Endothelial cell of umbilical vein (primary cell): ENCODE measurements at places on chromosomes 2 and 18.

DNA sequence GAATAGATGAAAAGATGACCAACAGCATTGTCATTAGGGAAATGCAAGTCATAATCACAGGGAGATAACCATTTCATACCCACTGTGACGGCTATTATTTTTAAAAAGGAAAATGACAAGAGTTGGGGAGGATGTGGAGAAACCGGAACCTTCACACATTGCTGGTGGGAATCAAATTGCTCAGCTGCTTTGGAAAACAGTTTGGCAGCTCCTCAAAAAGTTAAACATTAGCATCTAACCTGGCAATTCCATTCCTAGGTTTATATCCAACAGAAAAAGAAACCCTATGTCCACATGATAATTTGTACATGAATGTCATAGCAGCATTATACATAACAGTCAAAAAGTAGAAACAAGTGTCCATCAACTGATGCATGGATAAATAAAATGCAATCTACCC is 58.2 kb downstream of the KCNG3 start:
- no peak for DNase-seq

GRCh38 chr2:239307221-239307569 is 93.6 kb downstream of the HDAC4 start:
- no peak for DNase-seq

DNA sequence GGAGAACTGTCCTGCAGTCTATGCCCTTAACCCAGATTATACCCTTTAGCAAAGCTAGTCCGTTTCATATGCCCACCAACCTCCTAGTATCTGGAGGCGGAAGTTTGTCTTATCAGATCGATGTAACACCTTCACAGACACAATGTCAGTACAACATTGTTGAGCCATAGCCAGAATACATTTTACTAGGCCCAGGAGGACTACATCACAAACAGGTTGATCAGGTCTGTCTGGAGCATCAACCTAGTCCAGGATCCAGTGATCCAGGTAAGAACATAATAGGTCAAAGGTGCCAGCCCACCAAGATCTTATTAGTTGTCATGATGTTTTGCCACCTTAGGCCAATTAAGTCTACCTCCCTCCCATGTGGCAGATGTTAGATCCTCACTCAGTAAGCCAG is 2.0 kb upstream of the TPRKB start:
- DNase-seq, result no peak

DNA sequence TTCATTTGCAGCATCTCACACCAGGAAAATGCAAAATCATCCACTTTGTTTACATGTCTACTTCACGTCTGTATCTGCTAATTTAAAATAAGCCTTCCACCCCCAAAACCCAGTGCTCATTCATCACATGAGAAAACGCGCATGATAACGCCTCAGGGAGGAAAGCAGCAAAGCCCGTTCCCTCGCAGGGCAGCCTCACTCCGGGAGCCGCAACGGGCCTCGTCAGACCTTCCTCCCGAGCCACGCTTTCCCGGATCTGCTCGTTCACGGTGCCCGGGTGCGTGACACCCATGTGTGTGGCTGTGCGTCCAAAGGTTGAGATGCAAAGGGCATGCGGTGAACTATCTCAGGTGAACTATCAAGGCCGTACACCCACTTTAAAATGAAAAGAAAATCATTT is 59.8 kb downstream of the NDUFA10 start:
- DNase-seq, result no peak

- DNase-seq, result peak; percentile 73
Measured at GRCh38 chr18:34767601-34768027, 57.5 kb downstream of the DTNA start.

- peak; percentile 18 for DNase-seq
Measured at GRCh38 chr18:8354304-8354703, 254.9 kb upstream of the RAB12 start.

- no peak for DNase-seq
Measured at GRCh38 chr2:216949700-216950413, 90.0 kb upstream of the TNP1 start.

DNA sequence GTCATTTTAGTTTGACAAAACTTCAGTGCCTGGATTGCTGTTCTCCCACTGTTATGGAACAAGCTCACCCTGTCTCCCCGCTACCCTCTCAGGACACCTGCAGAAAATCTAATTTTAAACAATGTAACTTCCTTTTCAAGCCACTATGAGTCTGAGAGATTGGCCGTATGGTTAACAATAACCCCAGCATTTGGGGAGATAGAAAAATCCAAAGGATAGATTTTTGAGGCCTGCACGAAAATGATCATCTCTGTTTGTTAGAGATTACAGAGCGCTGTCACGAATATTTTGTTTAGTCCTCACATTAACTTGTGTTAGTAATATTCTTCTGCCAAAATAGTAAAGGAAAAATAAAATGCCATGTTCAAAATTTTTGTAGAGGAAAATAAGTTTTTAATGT is 24.7 kb downstream of the CAB39 start:
- no peak for DNase-seq

DNA sequence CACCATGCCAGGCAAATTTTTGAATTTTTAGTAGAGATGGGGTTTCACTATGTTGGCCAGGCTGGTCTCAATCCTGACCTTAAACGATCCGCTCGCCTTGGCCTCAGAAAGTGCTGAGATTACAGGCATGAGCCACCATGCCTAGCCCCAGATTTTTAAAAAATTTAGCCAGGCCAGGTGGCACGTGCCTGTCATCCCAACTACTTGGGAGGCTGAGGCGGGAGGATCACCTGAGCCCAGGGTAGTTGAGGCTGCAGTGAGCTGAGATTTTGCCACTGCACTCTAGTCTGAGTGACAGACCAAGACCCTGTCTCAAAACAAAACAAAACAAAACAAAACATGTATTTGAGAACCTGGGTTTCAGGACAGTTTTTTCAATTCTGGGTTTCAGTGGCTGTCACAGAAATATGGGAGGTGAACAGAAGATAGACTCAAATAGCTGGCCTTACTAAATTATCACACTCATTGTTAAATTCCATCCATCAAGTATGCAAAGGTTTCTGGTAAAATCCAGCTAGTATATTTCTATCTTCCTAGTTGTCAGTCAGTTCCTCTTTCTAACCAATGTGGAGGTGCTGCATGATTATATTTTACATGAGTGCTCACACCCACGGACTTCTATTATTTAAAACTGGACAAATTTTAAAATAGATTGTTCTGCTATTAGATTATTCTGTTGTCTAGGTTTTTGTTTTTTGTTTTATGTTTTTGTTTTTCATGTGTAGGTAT is 5.4 kb downstream of the ALPG start:
- no peak for DNase-seq
